ENCODE measurements at places on chromosomes 11 and 22. TPM values are rescaled to one million over a fixed set of nuclear protein-coding genes. Genes with fewer than 3 reads are reported as not detected.

Gene CHADL
- 0.62 TPM for total RNA-seq

Gene BTBD18
- total RNA-seq = not detected

Gene MS4A6A
- 10.5 TPM for total RNA-seq

Gene FUT4
- 28.5 TPM for total RNA-seq

Data from colonic mucosa (tissue), 4 donors.